ENCODE measurements at places on chromosomes 13 and 19.

GRCh38 chr19:20186174-20186573, 19.2 kb downstream of the ZNF486 start:
- DNase-seq = no peak

DNA sequence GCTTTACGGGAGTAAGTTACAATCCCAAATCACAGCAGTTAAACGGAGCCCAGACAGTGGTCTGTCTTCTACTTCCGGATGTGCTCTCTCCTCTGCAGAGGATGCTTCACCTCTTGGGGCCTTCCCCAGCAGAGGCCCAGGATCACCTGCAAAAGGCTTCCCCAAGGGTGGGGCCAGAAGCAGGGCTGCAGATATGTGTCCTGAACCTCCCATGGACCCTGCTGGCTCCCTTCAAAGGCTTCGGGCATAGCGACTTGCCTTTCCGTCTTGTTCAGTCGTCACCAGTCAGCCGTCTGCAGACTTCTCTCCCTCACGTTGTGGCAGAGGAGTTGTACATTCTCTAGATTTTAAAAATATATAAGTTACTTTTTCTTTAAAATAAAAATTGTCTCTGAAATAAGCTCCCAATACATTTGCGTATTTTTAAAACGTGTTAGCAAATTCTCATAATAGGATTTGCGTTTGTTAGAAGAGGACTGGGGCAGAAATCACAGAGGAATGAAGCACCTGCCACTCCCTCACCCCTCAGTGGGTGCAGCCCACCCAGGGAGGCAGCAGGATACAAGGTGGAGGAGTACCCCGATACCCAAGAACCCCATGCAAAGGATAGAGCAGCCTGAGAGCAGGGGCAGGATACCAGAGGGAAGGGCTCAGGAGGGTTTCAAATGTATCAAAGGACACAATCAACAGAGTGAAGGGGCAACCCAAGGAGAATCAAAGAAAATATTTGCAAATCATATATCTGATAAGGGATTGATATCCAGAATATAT, 22.9 kb upstream of the MEDAG start:
- DNase-seq = no peak

DNA sequence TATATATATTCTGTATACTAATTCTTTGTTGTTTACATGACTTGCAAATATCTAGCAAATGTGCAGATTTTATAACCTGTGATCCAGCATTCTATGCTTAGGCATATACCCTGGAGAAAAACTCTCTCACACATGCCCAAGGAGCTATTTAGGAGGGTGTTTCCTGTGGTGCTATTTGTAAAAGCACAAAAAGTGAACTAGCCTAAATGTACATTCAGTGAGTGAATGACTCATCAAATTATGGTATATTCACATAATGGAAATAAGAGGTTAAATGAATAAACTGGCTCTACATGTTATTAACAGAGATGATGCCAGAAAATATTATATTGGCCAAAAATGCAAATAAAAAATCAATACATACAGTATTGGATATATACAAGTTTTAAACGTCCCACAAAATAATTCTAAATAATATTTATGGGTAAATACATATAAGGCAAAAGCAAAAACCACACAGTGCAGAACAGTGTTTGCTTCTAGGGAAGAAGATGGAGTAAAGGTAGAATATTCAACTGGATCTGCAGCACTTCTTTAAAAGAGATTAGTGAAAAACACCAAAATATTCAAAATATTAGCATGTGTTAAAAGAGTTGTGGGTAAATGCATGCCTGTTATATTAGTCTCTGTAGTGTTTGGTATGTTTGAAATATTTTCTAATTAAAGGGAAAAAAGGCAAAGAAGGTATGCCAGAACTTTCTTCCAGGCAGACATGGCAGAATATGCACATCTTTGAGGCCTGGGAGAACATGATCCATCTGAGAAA, 344.7 kb downstream of the KLF5 start:
- no peak for DNase-seq

DNA sequence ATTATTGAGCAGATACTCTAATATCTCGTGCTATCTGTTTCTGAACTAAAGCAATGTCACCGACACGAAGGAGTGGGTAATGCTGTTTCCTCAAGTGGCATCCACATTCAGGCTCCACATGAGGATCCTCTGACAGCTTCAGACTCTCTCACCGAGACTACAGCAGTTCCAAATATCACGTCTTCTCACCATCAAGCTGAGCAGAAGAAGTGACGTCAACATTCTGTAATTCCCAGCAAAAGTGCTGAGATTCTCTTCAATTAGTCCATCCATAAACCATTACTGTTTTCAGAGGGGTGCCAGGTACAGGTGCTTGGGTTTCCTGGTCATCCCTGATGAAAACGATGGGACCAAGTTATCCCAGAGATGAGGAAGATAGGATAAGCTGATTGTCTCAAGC, 110.0 kb upstream of the DACH1 start:
- DNase-seq = no peak

DNA sequence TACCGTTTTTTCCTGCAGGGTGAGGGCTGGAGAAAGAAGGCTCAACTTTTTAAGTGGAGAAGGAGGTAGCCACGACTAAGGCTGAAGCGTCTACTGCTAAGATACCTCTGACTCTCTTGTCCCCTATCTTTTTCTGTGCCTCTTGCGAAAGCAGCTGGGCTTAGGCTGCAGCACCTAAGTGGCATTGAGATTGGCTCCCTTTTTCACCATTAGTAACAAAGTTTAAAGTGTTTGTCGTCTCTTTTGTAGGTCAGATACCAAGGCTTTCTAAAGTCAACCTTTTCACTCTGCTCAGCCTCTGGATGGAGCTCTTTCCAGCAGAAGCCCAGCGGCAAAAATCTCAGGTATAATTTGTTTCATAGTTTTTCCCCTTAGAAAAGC, 887 bp downstream of the CDADC1 start:
- DNase-seq = no peak

GRCh38 chr13:23806874-23807526, 82.2 kb downstream of the MIPEP start:
- DNase-seq = no peak

DNA sequence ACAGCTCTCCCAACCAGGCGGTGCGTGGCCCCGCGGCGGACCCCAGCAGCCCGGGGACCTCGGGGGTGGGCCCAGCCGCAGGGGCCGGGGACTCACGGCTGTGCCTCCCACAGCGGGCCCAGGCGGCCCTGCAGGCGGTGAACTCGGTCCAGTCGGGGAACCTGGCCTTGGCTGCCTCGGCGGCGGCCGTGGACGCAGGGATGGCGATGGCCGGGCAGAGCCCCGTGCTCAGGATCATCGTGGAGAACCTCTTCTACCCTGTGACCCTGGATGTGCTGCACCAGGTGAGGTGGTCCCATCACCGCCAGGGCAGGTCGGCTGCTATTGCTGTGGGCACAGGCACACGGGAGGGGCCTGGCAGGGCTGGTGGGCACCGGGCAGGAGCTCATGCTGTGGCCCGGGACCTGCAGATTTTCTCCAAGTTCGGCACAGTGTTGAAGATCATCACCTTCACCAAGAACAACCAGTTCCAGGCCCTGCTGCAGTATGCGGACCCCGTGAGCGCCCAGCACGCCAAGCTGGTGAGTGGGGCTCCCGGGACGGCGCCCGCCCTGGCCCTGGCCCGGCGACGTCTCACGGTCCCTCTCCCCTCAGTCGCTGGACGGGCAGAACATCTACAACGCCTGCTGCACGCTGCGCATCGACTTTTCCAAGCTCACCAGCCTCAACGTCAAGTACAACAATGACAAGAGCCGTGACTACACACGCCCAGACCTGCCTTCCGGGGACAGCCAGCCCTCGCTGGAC, 7.3 kb downstream of the PTBP1 start:
- no peak for DNase-seq

GRCh38 chr19:50820086-50820485, 3.5 kb downstream of the KLK1 start:
- DNase-seq = no peak

- no peak for DNase-seq
Measured at GRCh38 chr13:66996503-66996902, 233.6 kb downstream of the PCDH9 start.

DNA sequence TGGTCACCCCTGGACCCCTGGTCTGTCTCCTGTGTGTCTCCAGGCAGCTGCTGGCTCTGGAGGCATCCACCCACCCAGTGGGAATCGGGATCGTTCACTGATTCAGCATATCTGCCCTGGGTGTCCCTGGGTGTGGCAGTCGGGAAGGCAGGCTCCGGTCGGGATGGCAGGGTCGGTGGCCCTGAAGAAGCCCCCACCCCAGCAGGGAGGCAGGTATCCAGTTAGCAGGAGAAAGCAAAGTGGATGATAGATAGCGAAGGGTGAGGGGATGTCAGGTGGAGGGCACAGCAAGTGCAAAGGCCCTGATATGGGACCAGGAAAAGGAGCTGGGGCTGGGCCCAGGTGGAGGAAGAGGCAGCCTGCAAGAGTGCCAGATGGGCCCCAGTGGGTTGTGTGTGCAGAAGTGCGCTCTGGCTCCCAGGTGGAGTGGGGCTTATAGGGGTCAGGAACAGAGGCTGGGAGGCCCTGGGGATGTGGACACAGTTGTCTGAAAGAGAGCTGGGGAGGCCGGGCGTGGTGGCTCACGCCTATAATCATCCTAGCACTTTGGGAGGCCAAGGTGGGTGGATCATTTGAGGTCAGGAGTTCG, 2.3 kb downstream of the SSBP4 start:
- DNase-seq = no peak

- DNase-seq = no peak
Measured at GRCh38 chr13:24625331-24625731, 54.9 kb upstream of the ATP12A start.

- peak; percentile 74 for DNase-seq
Measured at GRCh38 chr19:43526884-43527859, at the start of gene ETHE1. ETHE1 (minus strand) TSS chr19:43527201; CDS start chr19:43527177, 24 bp downstream.

DNA sequence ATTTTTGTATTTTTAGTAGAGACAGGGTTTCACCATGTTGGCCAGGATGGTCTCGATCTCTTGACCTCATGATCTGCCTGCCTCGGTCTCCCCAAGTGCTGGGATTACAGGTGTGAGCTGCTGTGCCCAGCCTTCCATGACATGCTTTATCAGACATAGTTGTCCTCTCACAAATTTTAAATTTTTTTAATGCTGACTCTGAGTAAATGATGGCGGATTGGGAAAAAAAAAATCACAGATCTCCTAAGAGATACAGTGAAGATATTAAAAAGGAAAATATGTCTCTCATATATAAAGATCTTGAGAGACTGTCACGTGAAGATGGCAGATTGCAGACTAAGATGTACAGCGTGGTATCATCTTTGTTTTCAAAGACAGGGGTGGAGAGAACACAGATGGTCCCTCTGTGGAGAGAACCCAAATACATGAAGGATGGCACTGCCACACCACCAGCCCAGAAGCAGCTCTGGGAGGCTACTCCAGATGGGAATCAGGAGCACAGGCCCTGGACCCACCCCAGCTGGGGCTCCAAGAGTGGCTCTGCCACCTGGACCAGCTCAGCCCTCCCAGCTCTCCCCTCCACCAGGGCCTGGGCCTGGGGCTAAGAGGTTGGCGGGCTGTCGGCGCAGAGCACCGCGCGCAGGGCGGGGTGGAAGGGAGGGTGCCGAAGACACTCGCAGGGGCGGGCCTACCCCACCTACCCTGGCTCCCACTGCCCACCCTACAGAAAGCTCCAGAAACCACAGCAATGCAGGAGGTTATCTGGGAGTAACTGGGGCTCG, 20.0 kb upstream of the CCNP start:
- DNase-seq = no peak

DNA sequence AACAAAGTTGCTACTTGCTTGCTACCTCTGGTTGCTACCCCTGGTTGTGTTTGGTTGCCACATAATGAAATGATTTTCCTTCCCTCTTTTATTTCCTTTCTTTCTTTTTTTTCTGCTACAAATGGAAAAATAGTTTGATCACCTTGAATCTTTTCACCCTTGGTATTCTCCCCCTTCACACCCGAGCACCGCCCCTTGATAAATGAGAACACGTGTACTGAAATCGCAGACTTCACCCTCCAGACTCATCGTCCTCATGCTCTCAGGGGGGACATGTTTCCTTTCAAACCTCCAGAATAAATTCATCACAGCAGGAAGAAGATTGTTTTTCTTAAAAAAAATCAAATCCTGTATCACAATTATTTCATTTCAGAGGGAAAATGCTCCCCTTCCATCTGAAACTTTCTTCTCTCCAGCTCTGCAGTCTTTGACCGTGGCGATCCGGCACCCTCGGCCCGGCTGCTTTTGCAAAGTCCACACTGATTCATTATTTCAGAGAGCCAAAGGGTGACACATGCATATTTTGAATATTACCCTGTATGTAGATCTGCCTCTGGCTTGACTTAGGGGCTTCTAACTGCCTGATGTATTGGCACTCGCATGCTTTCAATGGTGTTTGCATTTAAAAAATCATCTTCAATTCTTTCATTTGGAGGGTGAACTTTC, 222.6 kb upstream of the MAB21L1 start:
- no peak for DNase-seq

GRCh38 chr13:39038569-39039030, 344 bp downstream of the NHLRC3 start:
- DNase-seq = peak; percentile 65

- DNase-seq = no peak
Measured at GRCh38 chr13:112952759-112953551, 16.1 kb upstream of the MCF2L start.

DNA sequence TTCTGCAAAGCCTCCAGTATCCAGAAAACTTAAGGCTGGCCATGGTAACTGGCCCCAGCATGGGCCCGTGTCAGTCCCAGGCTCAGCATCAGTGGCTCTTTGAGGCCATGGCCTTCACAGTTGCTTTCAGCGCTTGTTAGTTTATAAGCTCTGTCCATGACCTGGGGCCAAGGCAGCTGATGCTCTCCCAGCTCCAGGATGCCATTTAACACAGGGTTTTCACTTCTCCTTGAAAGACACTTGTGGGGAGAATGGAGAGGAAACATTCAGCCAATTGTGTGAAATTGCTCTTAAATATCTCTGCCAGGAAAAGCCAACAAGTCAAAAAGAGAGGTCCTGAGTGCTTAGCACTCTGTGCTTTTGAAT, 321.3 kb downstream of the FOXO1 start:
- no peak for DNase-seq

DNA sequence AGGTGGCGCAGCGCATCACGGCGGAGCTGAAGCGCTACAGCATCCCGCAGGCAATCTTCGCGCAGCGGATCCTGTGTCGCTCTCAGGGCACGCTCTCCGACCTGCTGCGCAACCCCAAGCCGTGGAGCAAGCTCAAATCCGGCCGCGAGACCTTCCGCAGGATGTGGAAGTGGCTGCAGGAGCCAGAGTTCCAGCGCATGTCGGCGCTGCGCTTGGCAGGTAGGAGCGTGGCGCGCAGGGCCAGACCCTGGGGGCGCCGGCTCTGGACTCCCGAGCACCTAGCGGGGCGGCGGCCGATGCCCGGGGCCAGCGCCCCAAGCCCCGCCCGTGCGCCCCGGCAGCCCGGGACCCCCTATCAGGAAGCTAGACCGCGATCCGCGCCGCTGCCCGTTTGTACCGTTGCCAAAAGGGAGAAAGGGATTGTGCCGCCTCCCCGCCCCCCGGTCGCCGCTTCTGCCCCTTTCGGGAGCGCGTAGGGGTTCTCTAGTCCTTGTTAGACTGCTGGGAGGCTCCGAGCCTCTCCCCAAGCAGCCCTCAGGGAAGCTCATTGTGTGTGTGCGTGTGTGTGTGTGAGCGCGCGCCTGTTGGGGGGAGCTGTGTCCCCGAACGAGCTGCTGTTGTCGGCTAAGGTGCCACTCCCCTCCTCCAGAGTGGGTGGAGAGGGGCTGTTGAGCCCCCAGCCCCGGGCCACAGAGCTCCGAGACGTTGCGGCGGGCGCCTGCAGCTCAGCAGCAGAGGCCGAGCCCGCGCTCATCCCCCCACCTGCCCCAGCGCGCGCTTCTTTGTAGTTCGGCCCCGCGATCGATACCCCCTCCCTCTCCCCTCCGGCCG, 1.5 kb downstream of the ONECUT3 start:
- DNase-seq = no peak
